HuH-7.5 (cell line): ENCODE measurements at places on chromosomes 5 and 9.

GRCh38 chr9:125701351-125701750, 5.7 kb downstream of the MAPKAP1 start:
- no peak for DNase-seq

DNA sequence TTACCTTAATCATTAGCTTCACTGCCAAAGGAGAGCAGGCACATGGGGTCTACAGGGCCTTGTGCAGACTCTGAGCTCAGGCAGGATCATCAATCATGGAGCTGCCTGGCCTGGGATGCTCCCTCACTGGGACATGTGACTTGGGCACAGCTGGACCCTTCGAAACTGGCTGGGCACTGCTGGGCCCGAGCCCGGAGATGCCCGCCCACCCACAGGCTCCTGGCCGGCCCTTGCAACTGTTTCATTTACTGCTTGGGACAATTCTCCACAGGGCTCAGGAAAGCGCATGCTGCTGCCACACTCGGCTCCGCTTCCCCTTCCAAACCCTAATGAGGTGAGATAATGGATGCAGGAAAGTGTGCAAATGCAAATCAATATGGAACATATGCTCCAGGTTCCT, 387.5 kb downstream of the TRIM36 start:
- DNase-seq, result no peak

GRCh38 chr9:107007402-107007801, 144.4 kb downstream of the ZNF462 start:
- no peak for DNase-seq

GRCh38 chr5:80067531-80068245, 32.5 kb downstream of the THBS4 start:
- no peak for DNase-seq

- no peak for DNase-seq
Measured at GRCh38 chr5:1836891-1837880, 36.0 kb downstream of the NDUFS6 start.

GRCh38 chr5:73968729-73969128, 342.7 kb downstream of the ARHGEF28 start:
- no peak for DNase-seq

DNA sequence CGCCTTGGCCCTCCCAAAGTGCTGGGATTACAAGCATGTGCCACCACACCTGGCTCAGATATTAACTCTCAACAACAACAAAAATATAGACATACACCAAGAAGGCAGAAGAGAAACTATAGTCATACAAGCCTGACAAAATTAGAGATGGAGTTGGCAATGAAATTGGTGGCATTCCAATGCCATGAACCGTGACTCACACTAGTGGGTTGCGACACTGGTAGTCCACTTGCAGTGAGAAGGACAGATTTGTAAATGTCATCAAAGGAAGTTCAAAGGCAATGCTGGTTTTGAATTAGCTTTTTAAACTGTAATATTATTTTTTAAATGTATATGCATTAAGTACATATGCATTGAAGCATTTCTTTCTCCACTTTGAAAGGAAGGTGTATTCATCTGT, 8.5 kb upstream of the DNAJC25 start:
- DNase-seq, result no peak

- DNase-seq, result no peak
Measured at GRCh38 chr9:137741330-137741729, 122.5 kb downstream of the EHMT1 start.

GRCh38 chr9:98054376-98054951, 2.1 kb upstream of the NANS start:
- no peak for DNase-seq

DNA sequence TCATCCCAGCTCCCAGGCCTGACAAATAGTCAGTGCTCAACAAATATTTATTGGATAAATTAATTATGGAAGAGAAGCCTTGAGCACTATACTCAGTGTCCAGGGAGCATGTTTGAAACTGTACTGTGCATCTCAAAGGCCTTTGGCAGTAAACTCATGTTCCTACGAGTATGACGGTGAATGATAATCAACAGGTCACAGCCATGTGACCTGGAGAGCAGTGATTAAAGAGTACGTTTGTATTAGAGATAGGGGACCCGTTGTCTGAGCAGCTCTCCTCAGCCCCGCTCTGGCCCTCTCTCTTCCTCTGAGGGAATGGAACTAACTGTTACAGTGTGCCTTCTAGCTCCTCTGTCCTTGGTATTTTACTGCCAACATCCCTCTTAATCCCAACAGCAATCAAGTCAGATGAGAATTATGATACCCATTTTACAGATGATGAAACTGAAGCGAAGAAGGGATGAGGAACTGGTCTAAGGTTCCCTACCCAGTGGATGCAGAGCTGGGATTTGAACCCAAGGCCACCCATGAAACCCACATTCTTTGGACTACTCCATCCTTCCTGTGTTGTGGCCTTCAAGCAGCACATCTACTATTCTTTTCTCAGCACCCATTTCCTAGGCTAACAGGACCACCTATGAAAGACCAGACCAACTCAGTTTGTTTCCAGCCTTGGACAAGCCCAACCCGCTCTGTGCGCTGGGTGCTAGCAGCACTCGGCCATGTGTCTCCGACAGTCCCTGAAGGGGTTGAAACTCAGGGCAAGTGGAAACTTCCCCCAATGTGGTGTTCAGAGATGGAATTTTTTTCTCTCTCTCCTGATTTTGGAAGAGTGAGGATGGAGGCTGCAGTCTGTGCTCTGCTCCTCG, 34.9 kb downstream of the SPRY4 start:
- DNase-seq, result no peak

- DNase-seq, result no peak
Measured at GRCh38 chr9:80072451-80072850, 500.7 kb downstream of the TLE4 start.

GRCh38 chr5:126998201-126998631, 32.1 kb downstream of the MARCHF3 start:
- DNase-seq, result no peak

DNA sequence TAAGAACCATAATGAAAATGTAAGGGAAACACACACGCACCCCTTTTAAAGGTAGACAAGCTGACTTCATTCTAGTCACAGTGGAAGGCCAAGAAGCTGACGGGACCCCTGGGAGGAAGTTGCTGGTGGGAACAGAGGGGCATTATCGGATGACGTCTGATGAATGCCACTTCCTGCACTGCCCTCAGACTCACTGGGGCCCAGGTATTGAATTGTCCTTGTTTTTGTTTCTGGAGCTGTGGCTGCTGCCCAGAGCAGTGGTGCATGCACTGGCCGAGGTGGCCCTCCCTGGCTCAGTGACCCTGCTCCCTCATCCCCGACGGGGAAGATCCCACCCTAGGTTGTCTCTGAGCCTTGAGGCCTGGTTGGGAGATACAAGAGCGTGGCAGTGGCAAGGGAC, 15.3 kb upstream of the RPL26L1 start:
- no peak for DNase-seq

GRCh38 chr5:66002415-66002814, 76.0 kb downstream of the ERBIN start:
- DNase-seq, result no peak

DNA sequence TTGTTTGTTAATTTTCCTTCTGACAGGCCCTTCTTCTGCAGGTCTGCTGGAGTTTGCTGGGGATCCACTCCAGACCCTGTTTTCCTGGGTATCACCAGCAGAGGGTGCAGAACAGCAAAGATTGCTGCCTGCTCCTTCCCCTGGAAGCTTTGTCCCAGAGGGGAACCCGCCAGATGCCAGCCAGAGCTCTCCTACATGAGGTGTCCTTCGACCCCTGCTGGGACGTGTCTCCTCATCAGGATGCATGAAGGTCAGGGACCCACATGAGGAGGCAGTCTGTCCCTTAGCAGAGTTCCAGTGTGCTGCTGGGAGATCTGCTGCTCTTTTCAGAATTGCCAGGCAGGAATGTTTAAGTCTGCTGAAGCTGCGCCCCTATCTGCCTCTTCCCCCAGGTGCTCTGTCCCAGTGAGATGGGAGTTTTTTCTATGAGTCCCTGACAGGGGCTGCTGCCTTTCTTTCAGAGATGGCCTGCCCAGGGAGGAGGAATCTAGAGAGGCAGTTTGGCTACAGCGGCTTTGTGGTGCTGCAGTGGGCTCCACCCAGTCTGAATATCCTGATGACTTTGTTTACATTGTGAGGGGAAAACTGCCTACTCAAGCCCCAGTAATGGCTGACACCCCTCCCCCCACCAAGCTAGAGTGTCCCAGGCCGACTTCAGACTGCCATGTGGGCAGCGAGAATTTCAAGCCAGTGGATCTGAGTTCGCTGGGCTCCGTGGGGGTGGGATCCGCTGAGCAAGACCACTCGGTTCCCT, 772.0 kb upstream of the FAM174A start:
- no peak for DNase-seq

GRCh38 chr5:110402562-110402961, 323.9 kb downstream of the TMEM232 start:
- no peak for DNase-seq

DNA sequence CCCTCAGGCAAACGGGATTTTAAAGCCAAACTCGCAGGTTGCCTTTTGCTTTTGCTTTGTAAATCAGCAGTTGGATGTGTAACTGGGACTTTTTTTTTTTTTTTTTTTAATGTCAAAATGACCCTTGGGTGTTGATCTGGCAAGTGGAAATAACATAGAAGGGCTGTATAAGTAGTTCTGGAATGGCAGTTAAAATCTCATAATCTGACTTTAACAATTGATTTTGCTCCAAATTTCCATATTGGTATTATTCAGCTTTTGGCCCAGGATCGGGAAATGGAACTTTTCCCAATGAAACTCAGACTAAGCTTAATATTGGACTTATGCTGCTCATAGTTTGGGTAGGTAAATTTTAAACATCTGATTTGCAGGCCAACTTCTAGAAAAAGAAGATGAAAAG, 346.8 kb upstream of the NUDT12 start:
- DNase-seq, result no peak

DNA sequence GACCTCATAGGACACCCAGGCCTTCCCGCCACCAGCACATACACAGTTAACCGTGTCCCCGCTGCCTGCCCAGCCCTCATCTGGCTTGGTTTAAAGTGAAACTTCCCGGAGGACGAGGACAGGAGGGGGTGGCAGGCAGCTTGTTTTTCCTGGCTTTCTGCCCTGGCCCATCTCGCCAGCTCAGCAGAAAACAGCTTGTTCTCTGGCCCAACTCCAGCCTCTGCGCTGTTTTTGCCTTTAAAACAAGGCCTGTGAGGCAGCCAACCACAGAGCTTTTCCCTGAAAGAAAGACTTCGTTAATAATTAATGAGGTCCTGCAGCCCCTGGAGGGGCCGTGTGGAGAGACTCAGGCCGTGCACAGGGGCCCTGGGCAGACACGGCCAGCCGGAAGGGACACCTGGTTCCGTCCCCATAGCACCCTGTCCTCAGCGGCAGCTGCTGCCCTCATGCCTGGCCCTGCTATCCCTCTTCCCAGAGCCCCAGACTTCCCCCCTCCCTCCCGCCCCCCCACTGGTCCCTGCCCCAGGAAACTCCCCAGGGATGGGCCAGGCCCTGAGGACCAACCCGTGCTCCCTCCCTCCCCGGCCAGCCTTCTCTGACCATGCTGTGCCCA, 108.7 kb downstream of the RXRA start:
- DNase-seq, result peak; percentile 96

- no peak for DNase-seq
Measured at GRCh38 chr9:17624571-17624970, 45.7 kb downstream of the SH3GL2 start.

DNA sequence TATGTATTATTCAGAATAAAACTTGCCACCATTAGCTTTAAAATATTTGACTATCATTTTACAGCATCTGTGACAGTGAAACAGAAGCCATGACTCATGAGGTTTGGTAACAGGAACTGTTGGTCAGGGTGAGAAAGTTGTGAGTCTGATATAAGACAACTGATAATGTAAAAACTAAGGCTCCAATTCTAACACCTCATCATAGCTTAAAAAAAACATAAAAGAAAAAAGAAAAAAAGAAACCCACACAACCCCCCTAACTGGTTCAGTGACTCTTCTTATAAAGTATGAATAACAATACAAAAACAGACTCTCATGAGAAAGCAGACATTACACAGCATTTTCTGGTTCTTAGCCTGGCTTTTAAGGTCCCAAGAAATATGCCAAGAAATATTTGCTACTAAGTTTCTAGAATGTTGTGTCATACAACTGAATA, 85.8 kb downstream of the MRPS27 start:
- DNase-seq, result no peak

DNA sequence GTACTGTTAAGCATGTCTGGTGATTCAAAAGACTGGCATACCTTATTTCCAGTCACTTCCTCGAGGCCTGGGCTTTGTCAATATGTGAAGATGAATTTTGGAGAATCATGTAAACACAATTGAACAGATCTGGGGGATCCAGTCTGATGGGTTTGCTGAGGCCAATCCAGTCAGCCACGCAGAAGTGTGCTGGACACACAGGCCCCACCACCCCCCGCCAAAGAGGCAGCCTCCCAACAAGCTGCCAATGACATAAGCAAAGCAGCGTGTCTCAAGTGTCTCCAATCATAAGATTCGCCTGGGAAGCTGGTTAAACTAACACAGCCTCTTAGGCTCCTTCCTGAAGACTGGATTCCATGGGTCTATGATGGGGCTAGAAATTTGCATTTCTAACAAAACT, 192.9 kb upstream of the KLF9 start:
- no peak for DNase-seq

- DNase-seq, result no peak
Measured at GRCh38 chr5:155193483-155194107, 180.0 kb downstream of the KIF4B start.

GRCh38 chr5:144142139-144142823, 28.2 kb downstream of the YIPF5 start:
- peak; percentile 3 for DNase-seq

GRCh38 chr9:15239816-15240215, 67.2 kb downstream of the TTC39B start:
- no peak for DNase-seq

GRCh38 chr5:137231540-137231939, 267.6 kb downstream of the SPOCK1 start:
- DNase-seq, result no peak

- DNase-seq, result no peak
Measured at GRCh38 chr9:19281801-19282200, 51.3 kb downstream of the DENND4C start.

DNA sequence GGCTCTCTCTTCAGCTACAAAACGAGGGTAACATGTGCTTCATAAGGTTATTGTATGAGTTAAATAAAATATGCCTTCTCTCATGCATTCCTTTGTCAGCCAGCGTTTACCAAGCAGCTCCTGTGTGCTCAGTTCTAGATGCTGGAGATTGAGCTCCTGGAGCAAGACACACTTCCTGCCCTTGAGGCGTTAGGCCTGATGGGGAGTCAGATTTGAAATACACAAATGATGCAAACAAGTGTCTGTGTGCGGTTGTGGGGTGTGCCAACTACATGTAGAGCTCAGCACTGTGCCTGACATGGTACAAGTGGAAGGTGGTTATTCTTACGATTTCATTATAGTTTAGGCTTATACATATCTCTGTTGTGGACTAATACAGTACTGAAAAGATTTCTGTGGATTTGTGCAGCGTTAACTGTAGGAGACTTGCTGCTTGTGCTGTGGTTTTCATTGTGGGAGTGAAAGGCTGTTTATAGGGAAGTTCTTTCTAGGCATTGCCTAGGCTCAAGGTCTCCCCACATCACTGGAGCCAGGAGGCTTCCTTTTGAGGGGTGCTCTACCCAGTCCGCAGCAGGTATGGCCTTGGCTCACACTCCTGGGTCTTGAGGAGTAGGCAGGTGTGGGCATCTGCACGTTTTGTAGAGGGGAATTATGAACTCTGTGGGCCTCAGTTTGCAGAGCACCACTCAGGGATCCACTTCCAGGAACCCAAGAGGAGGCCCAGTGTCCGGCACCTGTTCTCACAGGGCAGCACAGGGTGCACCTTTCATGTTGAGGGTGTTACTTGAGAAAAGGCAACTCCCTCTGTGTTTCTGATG, 39.8 kb upstream of the ANGPTL2 start:
- DNase-seq, result no peak

- DNase-seq, result no peak
Measured at GRCh38 chr5:108529381-108529780, 147.5 kb upstream of the FBXL17 start.
